ENCODE measurements at places on chromosomes 3 and 15.

- DNase-seq, result no peak
These were observed 437 bp downstream of the MKRN2OS start for GRCh38 chr3:12544652-12545472.

DNA sequence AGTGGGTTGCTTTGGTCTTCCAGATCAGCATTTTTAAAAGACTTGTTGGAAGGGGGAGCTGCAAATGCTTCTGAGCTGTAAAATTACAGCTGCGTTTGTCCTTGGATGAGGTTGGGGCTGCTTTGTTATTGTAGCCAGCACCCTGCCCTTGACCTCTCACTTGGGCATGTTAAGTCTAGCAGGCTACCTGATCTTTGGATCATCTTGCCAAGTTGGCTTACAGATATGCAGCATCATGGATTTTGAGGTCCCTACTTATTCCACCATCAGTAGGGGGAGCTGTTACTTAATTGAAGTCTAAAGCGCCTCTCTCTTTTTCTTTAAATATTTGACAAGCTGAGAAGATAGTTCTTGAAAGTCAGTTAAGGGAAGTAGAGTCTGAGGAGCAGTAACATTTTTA, 793.0 kb downstream of the MCTP2 start:
- no peak for DNase-seq

DNA sequence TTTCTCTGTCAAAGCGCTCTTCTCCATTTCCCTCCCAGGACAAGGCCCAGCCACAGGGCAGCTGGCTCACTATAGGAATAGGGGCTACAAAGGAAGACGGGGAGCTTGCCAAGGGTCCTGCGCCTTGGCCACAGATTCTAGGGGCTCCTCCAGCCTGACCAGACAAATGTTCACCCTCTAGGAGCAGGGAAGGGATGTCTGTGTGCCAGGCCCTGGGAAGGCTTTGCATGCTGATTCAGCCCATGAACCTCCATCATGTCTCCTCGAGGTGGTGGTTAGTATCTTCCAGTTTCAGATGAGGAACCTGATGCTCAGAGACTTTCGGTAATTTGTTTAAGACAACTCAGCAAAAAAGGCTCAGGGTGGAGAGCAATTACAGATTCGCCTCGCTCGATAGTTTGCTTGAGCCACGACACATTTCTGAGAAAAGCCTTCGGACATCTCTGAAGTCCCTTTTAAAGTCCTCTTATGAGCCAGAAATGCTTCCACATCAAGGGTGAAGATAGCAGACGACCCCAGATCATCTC, 110.0 kb downstream of the XXYLT1 start:
- no peak for DNase-seq

- no peak for DNase-seq
These were observed 72.1 kb downstream of the ADAMTS7 start for GRCh38 chr15:78739206-78739605.

- DNase-seq, result no peak
These were observed 1250.9 kb downstream of the ROBO1 start for GRCh38 chr3:78516937-78517336.

- no peak for DNase-seq
These were observed 30.2 kb downstream of the BCL2L10 start for GRCh38 chr15:52082197-52083036.

DNA sequence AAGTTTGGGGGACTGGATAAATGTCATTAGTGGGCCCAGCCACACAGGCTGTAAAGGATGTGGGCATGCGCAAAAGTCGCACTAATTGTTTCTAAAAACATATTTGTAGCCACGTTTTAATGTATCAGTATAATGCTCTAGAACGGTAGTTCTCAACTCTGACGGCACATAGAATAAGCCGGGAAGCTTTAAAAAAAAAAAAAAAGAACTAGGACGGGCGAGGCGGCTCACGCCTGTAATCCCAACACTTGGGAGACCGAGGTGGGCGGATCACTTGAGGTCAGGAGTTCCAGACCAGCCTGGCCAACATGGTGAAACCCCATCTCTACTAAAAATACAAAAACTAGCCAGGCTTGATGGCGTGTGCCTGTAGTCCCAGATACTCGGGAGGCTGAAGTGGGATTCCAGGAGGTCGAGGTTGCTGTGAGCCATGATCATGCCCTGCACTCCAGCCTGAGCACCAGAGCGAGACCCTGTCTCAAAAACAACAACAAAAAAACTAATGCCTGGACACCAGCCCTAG, 618 bp upstream of the MON1A start:
- DNase-seq, result no peak

DNA sequence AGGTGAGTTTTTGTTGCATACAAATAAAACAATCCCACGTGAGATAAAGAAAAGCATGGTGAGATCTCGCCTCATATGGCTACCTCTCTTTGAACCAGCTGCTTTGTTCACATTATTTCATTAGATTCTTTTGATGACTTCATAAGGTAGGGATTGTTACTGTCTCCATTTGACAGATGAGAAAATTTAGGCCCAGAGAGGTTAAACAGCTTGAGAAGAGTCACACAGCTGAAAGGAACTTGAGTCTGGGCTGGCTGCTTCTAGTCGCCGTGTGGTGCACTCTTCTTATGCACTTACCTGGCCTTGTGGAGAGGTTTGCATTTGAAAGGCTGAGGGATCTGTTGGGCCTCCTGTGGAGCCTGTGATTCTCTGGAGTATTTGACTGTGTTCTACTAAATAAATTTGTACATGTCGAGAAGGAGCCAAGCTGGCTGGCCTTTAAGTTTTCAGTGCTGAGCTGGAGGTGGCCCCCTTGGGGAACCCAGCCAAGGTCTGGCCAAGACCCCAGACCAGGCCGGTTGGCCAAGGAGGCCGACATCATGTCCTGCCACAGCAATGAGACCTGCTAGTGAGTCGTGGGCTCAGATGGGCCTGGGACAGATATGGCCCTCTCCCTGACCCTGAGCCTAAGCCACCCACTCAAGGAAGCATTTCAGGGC, 125.1 kb downstream of the SMAD6 start:
- no peak for DNase-seq

DNA sequence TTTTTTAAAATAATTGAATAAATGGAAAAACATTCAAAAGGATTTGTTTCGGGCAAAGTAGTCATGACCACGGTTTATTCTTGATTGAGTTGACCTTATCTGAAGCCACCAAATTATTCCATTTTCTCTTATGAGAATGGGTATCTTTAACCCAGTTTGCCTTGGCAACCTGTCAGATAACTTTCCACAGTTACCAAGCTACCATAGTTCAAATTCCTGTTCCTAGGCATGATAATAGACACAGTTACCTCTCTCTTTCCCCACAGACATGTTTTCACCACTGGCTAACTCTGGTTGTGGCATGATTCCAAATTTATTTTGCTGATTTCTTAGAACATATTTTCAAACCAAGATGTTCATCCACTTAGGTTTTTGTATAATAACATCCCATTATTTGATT, 84.9 kb downstream of the NECTIN3 start:
- DNase-seq, result no peak

DNA sequence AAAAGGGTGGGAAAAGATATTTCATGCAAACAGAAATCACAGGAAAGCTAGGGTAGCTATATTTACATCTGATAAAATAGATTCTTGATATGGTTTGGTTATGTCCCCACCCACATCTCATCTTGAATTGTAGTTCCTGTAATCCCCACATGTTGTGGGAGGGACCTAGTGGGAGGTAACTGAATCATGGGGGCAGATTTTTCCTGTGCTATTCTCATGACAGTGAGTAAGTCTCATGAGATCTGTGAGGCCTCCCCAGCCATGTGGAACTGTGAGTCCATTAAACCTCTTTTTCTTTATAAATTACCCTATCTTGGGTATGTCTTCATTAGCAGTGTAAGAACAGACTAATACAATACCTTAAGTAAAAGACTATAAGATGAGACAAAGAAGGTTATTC, 558.1 kb downstream of the RSL24D1 start:
- no peak for DNase-seq

DNA sequence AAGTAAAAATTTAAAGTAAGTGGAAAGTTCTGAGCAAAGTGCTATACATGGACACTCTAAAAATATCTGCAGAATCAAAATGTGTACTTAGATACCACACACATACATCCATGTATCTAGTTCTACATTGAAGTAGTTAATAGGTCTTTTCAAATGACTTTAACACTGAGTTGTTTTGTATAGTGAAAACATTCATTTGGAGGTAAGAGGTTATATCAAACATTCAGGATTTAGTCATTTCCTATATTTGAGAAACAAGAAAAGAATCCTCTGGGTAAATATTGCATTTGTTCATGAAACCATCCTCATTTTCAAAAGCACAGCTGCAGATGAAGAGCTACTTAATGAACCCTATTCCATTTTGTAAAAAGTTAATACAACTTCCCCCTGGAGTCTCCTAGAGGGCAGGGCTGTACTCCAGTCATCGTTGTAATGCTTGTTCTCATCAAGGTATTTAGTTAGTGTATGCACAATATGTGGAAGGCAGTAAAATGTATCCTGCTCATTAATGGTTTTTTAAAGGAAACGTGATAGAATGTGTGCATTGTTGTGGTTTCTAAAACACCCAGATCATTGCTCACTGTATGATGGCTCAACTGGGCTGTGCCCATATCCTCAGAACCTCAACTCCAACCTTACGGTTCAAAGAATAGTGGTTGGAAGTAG, 26.2 kb downstream of the ARPP21 start:
- no peak for DNase-seq

GRCh38 chr3:99012051-99012450, 110.6 kb upstream of the DCBLD2 start:
- DNase-seq, result no peak

- peak; percentile 26 for DNase-seq
These were observed 7.5 kb upstream of the PGPEP1L start for GRCh38 chr15:99014803-99015697.

- DNase-seq, result no peak
These were observed 12.1 kb upstream of the POU1F1 start for GRCh38 chr3:87288446-87288845.

DNA sequence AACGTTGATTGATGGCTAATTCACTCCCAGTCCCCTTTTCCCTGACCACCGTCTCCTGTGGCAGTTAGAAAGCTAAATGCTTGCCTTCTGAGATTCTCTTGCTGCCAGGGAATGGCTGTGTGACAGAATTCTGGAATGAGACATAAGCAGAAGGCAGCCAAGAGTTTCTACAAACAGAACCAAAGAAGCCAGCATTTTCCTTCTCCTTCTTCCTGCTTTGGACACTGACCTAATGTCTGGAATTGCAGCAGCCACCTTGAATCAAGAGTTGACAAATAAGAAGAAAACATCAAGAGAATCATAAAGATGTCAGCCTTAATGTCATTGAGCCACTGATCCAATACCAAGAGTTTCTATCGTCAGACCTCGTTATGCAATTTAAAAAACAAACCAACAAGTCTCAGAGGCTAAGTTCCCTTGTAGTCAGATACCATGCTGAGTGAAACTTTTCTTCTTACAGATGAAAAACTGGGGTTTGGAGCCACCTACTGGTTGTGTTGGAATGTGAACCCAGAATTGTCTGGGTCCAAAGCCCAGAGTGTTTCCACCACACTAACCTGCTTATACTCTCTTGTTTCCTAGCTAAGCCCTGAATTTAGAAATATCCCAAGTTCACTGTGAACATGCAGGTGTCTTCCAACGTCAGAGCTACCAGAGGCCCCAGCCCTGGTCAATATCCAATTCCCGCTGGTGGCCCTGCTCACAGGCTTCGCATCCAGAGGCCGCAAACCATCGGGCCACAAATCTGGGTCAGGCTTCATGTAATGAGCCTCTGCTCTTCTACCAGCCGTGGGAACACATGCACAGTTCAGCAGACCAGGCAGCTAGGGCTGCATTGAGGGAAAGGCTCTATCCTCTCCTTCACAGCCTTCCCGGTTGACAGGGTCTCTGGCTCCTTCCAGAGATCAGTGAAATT, 42.5 kb downstream of the MCF2L2 start:
- DNase-seq, result peak; percentile 51

DNA sequence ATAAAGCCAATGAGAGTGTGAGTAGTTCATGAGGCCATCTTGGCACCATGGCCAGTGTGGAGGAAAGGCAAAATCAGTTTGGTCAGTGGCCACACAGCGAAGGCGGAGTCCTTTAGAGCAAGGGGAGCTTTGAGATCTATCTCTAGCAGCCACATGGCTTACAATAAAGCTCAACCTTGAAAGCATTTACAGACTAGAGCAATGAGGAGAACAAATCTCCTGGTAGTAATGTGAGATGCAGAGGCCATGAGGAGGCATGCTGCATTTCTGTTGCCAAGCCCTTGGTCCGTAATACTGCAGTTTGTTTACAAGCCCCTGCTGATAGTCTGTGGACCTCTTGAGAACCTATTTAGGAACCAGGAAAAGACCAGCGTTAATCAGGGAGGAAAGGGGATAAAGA, 381.5 kb upstream of the C2CD4B start:
- no peak for DNase-seq

DNA sequence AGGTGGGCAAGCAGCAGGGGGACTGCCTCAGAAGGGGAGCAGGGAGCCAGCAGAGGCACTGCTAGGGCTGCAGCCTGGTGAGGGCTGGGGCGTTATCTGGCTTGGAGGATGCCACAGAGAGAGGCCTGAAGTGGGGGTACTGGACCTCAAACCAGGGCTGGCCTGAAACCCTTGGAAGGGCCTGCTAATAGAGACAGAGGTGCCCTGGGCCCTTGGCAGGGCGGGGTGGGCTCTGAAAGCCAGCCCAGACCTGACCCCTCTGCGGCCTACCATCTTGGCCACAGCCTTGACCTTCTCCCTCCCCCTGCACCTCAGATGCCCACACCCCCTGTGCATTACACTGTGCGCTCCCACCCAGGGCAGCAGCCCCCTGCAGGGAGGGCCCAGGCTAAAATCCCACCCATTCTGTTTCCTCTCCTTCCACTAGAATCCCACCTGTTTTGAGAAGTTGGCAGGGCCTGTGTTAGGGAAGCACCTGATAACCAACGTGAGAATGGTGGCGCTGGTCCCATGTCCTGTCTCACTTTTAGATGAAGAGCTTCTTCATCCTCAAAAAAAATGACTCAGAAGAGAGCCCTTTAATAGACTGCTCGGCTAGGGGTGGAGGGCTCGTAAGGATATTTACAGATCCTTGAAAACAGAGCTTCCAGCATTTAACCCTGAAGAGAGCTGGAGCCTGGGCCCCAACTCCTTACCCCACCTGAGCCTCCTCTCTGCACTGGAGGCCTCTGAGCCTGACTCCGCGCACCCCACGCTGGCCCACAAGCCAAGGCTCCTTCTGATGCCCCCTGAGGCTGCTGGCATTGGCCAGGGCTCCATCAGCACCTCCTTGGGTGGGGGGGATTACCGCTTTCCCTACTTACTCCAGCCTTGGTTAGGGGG, 29.8 kb downstream of the LOXL1 start:
- DNase-seq, result no peak

DNA sequence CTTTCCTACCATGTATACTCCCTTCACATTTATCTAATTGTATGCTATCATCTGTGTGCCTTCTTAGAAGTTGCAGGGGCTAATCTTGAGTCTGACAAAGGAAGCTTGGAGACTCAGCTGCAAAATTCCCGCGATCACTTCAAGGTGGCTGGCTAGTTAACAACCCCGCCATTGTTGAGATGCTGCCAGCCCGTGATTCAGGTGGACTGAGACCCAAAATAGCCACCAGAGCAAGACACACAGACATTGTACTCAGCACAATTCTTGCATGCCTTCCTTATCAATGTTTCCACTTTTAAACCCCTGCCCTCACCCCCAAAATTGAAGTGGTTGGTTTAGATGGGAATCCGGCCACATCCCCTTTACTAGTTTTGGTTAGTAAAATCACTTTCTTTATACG, 225.8 kb upstream of the ZNF717 start:
- DNase-seq, result no peak
